MCF 10A (cell line): ENCODE measurements at places on chromosomes 13 and 19. TPM values are rescaled to one million over a fixed set of nuclear protein-coding genes. Genes with fewer than 3 reads are reported as not detected.
A peak's percentile ranks its signal among the peaks of the same experiment; 100 is the strongest.

CACNA1A gene
- 0.27 TPM in 1 of 2 replicates, not detected in the other for total RNA-seq

ADAMTSL5 gene
- total RNA-seq = 11.1 and 13.7 TPM in 2 replicates

BEST2 gene
- 0.70 and 0.83 TPM in 2 replicates for total RNA-seq

MAMSTR gene
- total RNA-seq = 0.22 and 0.65 TPM in 2 replicates

ZNF99 gene
- not detected in 2 replicates for total RNA-seq

FOXO1 gene
- total RNA-seq = 37.1 and 37.7 TPM in 2 replicates

KANK2 gene
- 25.0 and 29.2 TPM in 2 replicates for total RNA-seq

KLHL1 gene
- not detected in 2 replicates for total RNA-seq

ZSCAN22 gene
- 3.8 and 4.7 TPM in 2 replicates for total RNA-seq

- DNase-seq = no peak
These were observed 207.0 kb upstream of the ZNF507 start for GRCh38 chr19:32138416-32138815.

DNA sequence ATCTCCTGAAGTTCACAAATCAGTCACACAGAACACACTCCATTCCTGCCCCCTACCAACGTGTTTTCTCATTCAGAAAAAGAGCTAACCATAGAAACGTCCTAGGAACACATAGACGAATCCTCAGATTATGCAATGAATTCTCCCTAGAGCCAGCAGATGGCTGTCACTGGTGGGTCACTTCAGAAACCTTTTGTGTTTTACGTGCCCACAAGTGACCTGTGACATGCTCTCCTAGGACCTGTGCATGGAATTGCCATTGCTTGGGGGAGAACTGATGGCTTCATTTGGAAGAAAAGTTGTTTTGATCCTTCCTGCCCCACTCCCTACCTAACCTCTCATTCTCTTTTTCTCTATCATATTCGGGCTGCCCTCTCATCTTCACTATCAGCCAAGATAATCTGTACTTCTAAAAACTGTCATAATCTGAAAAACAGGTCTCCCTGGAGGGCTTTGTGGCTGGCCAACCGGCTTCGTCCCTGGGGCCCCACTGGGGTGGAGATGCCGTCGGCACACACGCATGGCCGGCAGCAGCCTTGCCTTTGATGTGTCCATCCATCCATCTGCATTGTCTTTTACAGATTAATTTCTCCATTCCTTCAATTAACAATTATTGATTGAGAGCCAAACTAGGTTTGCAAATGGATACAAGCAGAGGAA, 144.1 kb upstream of the SERP2 start:
- DNase-seq = no peak

DNA sequence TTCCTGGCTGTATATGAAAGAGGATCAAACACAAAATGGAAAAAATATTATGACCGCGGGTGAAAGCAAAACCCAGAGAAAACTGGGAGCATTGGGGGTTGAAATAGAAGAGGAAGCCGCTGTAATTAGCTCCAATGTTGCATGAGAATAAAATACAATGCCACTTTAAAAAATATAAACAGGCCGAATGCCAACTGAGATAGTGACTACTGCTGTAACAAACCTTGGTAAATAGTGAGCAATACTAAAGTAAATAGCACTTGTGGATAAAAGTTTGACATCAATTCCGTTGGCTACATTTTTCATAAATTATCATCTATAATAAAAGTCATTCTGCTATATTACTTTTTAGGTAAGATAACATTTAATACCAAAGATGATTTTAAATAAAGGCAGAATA, 395.8 kb upstream of the MIR17HG start:
- no peak for DNase-seq

DNA sequence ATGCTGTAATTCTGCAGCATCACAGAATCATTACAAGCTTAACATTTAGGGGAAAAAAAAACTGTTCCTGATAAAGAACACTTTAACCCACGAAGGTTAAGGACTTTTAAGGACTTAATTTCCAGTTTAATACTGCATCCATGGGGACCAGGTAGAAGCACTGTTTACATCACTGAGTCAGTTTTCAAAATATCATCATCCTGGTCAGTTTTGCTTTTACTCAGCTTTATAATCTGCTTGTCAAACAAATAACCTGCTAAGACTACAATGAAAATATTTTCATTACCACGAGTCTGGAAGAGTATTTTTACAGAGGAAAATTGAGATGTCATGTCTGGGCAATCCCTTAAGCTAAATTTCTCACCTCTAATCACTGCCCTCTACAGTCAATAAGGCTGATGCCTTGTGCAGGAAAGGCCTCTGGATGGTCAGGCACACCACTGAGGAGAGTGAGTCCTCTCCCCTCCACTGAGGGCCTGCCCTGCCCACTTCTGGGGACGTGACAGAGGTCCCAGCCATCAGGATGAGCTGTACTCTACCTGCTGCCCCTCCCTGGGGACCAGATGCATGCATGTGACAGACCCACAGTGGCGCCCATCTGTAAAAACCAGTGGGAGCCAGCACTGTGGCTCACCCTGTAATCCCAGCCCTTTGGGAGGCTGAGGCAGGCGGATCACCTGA, 31.0 kb downstream of the FOXO1 start:
- no peak for DNase-seq

DNA sequence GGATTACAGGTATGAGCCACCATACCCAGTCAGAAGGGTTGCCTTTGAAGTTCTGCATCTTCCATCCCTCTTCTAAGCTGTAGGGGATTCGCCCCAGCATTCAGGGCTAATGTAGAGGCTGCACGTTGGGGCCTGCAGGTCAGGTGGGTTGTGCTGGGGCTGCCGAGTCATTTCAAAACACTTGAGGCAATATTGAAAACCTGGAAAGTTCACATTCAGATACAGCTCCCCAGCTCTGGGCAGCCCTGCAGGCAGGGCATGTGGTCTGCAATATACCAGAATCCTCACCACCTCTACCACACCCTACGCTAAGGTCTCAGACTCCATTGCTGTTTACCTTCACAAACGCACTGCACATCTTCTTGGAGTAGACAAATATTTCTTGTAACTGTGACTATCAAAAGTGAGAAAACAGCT, 24.6 kb downstream of the CCNE1 start:
- DNase-seq = no peak

DNA sequence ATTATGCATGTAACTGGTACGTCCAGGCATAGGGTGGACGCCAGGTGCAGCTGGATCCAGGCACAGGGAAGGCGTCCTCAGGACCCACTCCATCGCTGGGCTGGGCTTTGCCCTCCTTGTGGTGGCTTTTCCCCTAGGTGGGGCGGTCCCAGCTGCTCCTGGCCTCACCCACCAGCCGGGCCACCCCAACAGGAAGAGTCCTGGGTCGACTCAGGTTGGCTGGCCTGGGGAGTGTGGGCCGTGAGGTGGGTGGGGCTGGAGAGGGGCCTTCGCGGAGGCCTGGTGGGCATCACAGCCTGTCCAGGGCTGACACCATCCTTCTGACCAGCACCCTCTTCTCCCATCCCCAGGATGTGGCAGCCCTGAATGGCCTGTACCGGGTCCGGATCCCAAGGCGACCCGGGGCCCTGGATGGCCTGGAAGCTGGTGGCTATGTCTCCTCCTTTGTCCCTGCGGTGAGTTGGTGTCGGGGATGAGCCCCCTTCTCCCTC, 3.2 kb upstream of the GARIN5A start:
- no peak for DNase-seq

DNA sequence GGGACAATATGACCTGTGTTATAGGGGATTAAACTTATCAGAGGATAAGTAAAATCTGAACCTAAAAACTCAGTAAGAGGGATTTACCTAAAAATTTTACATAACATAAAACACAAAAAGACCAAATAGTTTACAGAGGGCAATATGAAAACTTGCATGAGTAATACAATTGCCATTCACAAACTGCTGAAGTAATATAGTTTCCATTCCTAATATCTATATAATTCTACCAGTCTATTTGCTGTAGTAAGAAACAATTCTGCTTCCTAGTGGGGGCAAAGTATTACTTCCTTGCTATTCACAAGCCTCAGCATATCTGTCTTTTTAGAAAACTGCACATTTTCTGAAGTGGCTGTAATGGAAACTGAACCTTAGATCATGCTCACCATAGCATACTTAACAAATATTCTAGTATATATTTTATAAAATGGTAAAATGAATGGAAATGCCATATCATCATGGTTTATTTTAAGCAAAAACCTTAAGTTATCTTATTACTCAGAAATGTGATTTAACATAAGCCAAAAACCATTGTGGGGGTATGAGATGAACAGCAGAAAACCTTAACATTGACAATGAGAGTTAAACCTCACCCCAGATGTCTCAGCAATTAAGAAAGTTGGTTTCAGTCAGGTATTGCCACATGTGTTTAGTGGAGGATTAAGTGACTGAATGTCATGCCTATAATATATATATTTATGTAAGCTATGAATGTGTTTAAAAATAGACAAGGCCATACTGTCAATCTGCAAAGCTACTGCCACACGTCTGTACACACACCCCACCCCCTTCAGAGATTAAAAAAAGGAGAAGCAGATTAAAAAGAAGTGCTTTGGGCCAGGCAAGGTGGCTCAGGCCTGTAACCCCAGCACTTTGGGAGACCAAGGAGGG, 136.8 kb downstream of the MIPEP start:
- DNase-seq = no peak

- no peak for DNase-seq
These were observed 122.9 kb downstream of the MIPEP start for GRCh38 chr13:23766283-23766682.

- DNase-seq = no peak
These were observed 736.9 kb downstream of the EFNB2 start for GRCh38 chr13:105798541-105798940.

- DNase-seq = peak; percentile 40
These were observed 21.3 kb downstream of the HCN2 start for GRCh38 chr19:610801-611480.

GRCh38 chr13:60066226-60066625, 97.5 kb downstream of the DIAPH3 start:
- no peak for DNase-seq

- no peak for DNase-seq
These were observed 175.7 kb downstream of the FGF9 start for GRCh38 chr13:21846605-21847004.

DNA sequence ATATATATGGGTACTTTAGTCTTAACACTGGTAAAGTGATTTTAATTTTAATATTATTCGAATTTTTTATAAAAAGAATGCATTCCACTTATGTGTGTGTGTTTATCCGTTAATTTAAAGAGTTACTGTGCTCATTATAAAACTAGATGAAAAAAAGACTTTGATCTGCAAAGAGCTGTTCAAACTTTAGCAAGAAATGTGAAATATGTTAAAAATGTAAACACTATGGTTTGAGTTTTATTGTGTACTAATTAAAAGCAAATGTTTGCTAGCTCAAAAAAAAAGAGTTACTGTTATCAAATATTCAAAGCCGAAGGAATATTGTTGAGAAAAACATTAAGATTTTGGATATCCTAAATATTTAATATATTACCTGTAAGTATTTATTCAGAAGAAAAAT, 34.5 kb downstream of the UFM1 start:
- no peak for DNase-seq

- DNase-seq = no peak
These were observed 530.0 kb downstream of the PCDH9 start for GRCh38 chr13:66700117-66700601.
